ENCODE measurements at places on chromosomes 3 and 15.

DNA sequence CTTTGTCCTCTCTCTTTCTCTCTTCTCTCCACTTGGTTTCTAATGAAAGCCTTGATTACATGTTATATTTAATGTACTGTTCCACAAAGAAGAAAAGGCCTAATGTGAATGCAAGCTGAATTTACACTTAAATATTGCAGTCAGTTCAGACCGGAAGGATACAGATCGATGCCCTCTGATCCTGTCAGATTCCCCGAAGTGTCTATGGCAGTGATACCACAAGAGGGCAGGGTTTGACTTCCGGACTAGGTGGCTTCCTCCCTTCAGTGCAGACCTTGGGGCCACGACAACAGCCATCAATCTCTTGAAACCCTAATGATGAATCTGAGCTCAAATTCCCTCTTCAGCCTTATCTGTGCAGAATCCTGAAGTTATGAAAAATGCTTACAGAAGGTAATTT, 29.5 kb downstream of the AGTR1 start:
- peak; percentile 20 for DNase-seq

DNA sequence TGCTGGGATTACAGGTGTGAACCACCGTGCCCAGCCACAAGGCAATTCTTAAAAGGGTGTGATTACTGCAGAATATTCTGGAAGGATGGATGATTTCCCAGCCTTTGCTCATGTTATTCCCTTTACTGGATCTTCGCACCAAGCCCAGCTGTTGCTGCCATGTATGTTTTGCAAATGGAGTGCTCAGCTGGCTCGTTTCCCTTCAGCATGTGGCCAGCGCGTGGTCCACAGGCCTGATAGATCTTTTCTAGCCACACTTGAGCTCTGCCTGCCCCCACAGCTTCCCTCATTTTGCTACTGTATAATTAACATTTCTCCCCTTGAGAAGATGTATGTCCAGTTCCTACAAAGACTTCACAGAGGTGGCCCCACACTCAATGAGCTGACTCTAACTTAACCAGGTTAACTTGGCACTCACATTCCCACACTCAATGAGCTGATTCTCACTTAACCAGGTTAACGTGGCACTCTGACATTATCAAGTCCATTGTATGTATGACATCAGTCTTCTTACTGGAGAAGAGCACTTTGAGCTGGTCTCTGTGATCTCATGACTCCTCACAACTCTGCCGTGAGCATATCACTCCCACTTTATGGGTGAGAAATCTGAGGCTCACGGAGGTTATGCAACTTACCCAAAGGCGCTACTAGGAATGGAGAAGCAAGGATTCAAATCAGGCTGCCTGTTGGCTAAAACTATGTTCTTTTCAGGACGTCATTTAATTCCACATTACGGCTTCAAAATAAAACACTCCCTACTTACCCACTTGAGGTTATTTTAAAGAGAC, 49.2 kb downstream of the TM4SF4 start:
- no peak for DNase-seq

GRCh38 chr3:164641071-164641470, 437.2 kb downstream of the SI start:
- DNase-seq = no peak

DNA sequence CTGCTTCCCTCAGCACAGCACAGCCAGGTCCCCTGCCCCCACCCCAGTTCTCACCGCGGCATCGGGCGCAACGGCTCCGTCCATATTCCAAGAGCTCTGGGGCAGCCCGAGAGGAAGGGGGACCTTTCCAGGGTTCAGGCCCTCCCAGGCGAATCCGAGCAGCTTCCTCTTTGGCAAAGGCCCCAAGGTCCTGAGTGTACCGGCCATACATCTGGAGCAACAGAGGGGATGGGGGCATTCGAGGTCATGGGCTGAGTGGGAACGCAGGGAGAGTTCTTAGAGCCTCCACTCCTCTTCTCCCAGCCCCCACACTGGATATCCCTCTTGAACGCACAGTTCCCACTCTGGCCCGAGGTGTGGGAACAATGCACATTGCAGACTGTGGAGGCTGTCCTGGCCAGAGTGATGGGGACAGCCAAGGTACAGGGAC, 2.5 kb downstream of the CLCN2 start:
- no peak for DNase-seq

DNA sequence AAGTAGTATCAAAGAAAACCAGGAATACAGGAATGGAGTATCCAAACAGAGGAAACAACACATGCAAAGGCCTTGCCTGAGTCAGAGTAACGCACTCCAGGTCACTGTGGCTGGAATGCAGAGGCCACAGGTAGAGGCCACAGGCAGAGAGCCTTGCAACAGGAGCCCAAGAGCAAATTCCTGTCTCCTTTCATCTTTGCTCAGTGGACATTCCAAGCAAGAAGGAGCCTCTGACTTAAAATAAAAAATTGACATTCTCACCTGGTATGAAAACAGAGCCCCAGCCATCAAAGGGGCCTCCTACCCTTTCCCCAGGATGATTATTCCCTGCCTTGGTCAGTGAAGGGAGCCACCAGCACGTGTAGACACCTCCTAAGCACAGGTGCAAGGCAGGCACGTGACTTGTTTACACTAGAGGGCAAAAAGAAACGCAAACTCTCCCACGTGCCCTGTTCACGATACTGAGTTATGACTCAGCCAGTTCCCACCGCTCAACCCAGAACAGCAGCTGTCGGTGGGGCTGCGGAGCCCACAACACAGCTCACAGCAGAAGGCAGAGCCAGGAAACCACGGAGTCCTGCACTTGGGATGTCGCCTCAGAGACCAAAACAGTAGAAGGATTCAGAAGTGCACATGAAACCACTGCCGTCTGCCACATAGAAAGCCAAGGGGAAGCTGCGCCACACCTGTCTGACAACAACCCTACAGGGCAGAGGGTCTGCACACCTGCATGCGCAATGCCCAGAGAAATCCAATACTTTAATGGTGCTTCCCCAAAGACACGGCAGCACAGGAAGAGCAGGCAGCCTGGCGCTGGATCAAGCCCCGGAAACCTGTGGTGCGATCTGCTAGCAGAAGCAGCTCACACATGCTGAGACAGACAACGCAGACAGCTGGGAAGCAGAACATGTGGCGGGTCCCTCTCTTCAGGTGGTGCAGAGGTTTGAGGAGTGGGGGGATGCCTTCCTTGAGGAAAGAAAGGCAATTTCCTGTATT, 52.1 kb downstream of the ITGB5 start:
- peak; percentile 44 for DNase-seq

- no peak for DNase-seq
Measured at GRCh38 chr15:71545223-71545760, 265.1 kb upstream of the NR2E3 start.

GRCh38 chr15:40452296-40453090, 11.7 kb downstream of the BAHD1 start:
- no peak for DNase-seq

DNA sequence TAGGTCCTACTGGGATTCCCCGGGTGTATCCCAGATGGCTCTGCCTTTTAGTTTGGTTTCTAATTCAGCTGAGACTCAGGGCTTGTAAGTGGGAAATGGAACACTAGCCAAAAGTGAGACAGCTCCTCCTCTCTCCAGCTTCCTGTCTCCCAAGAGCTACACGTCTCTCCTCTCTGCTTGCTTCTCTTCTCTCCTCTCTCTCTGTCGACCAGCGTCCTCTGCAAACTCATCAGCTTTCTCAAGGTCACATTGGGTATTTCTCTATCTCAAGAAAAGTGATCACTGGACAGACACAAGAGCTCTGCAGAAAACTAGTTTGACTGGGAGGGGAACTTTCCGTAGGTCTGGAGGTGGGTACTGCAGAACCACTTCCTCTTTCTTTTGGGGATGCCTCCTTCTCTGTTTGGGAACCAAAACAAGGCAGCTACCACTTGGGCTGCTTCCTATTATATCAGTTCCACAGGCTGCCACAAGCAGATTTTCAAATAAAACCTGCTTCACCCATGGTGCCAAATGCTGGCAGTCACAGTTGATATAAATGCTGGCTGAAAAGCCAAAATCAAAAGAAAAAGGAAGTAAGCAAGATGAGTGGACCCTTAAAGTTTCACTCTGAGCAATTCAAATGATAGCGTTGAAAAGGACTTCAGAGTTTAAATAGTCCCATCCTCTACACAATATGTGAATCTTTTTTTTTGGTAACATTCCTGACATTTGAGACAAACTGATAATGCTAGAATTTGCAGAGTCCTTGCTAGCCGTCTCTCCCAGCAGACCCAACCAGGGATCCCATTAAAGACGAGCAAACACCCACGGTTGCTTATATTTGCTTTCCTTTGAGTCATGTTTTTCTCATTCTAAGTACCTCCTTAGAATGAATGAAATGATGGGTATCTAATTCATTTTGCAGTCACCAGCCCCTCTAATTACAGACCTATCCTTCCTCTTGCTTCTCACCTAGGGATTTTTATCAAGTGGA, 7.2 kb upstream of the DYNC1LI1 start:
- DNase-seq = no peak

- peak; percentile 72 for DNase-seq
Measured at GRCh38 chr3:138114988-138115971, at the start of gene DZIP1L. Gene DZIP1L, minus strand, starts transcription at chr3:138115608. Its CDS starts 11,637 bp downstream, at chr3:138103971.

DNA sequence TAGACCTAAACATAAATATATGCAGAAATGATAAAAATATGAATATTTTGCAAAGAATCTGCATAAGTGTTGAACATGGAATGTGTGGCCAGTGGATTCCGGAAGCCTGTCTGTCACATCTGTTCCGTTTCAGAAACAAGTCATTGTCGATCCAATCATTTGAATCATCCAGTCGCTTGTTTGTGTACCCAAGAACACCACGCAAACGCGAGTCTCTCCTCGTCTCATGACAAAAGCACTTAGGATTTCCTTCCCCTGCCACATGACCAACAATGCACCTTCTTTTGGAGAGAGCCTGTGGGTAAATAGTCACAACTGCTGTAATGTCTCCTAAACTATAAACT, 80.2 kb downstream of the FMN1 start:
- no peak for DNase-seq

DNA sequence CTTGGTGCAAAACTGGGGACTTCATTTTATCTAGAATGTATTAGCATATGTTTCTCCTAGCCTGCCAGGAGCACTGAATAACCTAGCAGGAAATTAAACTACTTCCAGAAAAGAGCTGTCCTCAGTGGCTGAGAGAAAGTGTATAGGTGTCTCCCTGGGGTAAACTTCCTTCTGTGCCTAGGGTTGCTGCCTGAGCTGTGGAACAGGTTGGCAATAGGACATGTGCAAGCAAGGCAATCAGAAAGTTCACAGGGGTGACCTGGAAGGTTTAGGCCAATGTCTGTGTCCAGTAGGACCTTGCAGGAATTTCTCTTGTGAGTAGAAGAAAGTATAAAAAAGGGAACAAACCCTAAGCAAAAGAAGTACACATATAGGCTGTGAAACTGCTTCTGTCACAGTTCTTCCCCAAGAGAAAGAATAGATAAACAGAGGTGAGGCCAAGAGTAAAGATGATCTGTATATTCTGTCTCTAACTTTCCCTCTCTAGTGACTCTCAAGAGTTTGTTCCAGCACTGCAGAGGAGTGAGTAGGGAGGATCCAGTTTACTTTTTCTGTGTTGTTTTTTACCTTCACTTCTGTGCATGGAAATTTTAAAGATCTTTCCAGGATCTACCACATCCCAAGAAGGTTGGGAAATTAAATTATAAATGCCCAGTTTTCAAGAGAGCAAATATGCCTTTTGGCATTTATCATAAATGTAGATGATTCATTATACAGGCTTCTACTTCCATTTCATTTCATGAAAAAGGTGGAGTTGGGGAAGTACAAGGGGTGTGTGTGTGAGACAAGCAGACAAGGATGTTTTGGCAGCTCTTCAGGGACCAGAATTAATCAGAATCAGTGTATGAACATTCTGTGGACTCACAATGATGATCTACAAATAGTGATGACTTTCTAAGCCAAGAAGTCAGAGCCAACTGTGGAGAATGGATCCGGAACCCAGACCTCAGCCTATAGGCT, 155.2 kb downstream of the RBPMS2 start:
- DNase-seq = no peak

DNA sequence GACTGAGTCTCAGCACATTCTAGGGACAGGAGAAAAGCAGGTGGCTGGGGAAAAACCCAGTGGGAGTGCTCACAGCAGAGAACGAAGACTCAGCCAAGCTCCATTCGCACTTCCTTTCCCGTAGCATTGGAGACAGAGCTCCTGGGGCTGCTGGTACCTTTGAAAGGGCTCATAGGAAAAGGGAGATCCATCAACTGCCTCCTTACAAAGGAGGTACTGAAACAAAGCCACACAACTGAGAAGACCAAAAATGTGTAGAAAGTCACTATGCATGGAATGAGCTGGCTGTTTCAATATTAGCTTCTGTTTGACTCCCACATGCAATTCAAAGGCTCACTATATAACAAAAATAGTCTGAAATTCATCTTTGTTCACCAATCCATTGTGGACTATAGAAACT, 16.9 kb downstream of the STIMATE start:
- no peak for DNase-seq

- DNase-seq = no peak
Measured at GRCh38 chr15:72535911-72536310, 61.8 kb downstream of the ARIH1 start.

DNA sequence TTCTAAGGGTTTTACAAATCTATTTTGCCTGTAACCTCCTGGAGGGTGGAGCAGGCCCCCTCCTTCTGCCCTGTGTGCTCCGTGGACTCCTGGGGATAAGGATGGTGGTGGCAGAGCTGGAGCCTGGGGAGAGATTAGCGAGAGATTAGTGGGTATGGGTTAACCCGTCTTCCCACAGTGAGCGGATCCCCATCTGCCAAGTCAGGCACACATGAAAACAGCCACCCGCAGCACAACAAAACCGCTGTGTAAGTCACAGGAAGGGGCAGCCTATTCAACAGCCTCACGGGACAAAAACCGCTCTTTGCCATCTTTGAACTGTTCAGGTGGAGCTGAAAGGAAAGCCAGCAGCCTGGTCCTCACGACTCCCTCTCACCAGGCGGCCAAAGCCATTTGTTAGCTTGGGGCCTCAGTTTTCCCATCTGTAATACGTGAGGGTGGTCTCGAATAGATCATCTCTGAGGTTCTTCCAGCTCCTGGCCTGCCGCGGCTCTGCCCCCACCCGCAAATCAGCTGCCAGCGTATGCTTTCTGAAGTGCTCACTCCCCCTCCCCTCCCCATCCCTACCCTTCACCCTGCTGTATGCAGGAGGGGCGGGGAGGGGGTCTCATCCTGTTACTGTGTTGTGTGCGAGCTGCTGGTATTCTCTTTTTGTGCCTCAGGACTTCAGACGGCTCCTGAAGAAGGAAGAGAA, 43.6 kb downstream of the PDIA5 start:
- DNase-seq = no peak

DNA sequence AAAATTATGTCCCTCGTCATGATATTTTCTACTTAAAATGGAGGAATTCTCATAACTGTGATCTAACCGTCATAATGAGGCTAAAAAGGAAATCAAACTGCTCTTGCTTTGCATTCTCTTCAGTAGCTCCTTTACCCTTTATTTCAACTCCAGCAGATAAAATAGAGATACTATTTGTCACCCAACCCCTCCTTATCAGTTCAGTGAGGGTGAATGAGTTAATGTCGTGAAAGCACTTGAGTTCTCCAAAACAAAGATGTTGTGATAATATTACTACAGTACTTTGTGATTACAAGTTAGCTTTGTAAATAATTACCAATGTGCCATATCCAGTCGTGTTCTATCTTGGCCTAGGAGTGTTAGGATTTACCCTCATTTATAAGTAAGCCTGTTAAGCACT, 63.4 kb upstream of the ANKRD28 start:
- no peak for DNase-seq

GRCh38 chr3:182810574-182811268, 17.4 kb downstream of the ATP11B start:
- no peak for DNase-seq
